ENCODE measurements at places on chromosomes 7 and 10.

GRCh38 chr10:84510121-84510520 lies 181.7 kb downstream of the CCSER2 start:
- DNase-seq, result no peak

GRCh38 chr10:15254808-15255648 lies 86.5 kb upstream of the NMT2 start:
- peak; percentile 21 for DNase-seq

DNA sequence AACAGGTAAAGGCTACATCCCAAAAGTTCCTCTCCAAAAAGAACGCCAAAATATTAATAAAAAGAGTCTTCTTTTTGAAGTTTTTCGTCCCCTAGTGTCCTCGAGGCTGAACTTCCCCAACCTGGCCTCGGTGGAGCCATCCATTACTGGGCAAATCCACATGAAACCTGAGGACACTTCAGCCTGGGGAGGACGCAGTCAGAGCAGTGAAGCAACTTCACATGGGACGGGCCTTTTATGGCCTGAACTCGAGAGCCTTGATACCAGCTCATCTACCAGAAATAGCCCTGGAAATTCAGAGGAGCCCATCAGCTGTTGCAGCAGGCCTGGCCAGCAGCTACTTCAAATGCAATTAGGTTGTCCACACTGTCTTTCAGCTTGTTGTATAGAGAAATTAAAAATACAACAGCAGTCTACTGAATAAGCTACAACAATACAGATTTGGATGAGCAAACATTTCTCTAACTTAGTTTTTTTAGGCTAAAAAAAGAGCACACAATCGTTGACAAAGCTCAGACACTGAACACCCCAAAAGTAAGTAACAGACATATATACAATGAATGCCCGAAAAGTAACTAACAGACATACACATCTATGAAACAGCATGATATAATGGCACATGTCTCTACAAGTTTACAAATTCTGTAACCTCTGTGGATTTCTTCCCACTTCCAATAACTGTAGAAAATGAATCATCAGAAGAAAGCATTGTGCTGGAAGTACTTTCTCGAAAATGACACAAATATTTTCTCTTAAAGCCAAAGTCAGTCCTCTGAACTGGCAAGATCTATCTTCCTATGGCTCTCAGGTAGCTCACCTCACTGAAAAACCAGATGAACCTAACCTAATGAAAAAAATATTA lies at the start of gene SVIL:
TSS of gene SVIL (minus strand) at position 208 of the 862 bp plus-strand sequence. CDS start 79,913 bp downstream, outside the sequence.
- no peak for DNase-seq

DNA sequence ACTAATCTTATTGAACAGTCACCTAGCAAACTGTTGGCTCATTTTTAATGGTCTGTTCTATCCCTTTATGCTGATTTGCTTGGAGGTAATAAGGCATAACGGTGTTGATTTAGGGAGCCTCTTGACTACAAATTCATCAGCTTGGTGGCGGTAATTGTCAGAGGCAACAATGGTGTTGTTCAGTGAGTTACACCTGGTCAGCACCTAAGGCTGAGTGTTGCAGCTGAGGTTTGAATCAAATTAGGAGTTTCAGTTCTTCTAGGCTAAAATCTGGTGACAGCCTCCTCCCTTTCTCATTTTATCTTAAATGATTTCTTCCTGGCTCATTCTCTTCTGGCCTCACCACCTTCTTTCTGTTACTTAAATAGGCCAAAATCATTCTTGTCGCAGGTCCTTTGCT lies 42.3 kb upstream of the SP8 start:
- DNase-seq, result no peak

DNA sequence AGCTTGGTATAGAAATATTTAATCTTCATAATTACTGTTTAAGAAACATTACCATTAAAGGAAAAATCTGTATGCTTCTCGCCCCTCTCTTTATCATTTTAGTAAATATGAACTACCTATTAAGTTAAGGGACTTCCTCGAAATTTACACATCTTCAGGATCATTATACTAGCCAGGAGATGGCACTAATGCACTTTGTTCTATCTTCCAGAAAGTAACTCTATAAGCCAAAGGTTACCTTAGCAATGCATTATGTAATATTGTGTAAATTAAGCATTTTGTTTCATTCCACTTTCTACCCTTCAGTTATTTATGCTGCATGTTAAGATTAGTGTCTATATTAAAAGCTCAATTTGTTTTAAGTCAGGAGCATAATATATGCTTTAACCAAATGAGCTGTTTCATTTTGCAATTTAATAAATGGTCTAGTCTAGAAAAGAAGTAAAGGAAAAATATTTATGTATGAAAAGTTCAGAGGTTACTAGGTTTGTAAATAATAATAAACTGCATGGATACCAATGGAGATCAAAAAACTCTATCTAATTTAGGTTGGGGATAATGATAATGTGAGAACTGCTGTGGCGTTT lies 128.5 kb downstream of the ANKRD7 start:
- no peak for DNase-seq

GRCh38 chr10:75099952-75100763 lies 11.3 kb upstream of the SAMD8 start:
- peak; percentile 77 for DNase-seq

DNA sequence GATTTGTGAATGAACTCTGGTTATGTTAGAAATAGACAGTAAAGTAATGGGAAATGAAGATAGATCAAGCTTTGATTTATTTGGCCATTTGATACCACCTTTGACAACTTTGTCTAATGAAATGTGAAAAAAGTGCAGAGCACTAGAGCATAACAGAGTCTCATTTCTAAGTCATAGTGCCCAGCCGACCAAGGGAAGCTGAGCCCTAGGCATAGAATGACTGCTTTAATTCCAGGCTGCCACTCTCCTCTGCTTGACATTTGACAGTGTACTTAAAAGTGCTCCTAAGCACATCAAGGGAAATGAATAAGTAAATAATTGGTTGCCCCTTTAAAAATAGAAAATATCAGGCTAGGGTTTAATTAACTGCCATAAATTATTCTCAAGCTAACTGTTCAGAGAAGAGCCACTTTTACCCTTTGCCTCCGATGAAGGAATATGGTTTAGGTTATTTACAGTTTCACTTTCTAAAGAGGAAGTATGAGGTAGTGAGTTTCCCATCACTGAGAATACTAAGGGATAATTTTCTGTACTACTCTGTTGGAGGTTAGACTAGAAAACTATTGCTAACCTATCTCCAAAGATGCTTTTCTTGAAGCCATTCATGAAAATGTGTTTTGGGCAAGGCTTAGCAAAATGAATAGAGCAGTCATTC lies 591.6 kb downstream of the REEP3 start:
- no peak for DNase-seq

- peak; percentile 30 for DNase-seq
Measured at GRCh38 chr7:135414850-135415439, 95.0 kb downstream of the CNOT4 start.

DNA sequence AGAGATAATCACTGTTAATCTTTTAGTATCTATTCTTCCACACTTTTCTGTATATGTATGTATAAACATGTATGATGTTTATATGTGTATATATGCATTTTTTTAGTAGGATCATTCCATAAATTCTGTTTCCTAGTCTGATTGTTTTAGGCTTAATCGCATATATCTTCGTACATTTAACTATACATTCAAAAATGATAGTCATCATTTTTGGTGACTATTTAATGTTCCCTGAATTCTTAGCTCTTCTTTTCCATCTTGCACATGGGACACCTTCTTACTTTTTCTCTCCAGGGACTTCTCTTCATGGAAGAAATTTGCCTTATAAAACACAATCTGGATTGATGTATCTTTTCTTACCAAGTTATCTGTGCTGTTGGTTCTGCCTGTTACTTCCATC lies 42.1 kb downstream of the ZNF277 start:
- DNase-seq, result no peak

GRCh38 chr7:15228831-15229230 lies 326.3 kb upstream of the DGKB start:
- no peak for DNase-seq

DNA sequence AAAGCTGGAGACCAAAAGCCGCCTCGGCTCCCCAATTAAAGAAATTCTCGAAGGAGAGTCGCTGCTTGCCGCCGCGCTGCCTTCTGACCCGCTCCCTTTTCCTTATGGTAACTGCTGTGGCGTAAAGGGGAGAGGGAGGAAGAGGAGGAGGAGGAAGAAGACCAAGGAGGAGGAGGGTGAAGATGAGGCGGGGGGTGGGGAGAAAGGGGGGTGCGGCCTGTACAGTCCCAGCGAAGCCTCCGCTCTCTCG lies 388 bp downstream of the CNOT4 start:
- no peak for DNase-seq

DNA sequence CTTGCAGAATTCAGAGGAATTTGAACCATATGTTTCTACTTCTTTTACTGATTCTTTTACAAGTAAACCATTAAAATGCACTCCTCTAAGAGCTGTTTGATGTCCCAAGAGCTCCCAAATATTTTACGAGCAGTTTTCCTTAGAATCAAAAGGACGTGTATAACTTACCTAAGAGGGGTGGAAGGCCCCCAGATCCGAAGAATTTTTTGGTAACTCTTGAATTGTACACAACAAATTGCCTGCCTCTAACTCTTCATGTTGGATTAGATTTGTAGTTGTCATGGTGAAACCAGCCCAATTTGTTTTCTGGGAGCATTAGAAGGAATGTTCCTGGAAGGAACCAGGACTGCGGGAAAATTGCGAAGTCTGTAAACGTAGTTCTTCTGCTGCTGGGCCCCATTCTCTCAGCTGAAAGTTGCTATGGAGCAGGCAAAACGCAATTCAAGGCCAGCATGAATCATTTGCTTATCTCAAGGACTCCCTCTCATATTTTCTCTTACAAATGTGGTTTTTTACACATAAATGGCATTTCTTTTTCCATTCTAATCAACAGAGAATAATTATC lies 124.8 kb upstream of the TMEM72 start:
- no peak for DNase-seq

- no peak for DNase-seq
Measured at GRCh38 chr10:103186128-103186527, 6.9 kb downstream of the NT5C2 start.

GRCh38 chr10:115653473-115653872 lies 560.3 kb downstream of the ATRNL1 start:
- DNase-seq, result no peak

DNA sequence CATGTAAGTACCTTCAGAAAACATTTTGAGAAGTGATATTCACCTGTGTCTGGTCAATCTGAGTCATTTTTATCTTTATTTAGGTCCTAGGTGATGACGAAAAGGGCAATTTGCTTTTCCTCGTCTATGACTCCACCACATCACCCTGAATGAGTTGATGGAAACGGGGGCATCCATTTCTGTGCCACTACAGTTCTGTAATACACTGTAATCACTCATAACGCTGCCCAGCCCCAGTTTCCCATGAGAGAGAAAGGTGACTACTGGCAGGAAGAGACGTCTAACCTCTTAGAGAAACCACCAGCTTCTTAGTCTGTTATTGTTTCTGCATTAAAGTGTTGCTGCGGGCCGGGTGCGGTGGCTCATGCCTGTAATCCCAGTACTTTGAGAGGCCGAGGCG lies 205.3 kb upstream of the MKLN1 start:
- DNase-seq, result no peak

DNA sequence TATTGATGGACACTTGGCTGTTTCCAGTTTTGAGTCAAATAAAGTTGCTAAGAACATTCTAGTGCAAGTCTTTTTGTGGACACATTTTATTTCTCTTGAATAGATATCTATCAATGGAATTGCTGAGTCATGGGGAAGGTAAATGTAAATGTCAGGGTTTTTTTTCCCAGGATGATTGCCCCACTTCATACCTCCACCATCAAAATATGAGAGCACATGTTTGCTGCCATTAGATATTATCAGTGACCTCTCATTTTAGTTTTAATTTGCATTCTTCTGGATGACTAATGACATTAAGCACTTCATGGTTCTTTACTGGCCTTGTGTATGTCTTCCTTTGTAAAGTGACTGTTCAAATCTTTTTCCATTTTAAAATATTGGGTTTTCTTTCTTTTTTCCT lies 45.7 kb downstream of the PAPSS2 start:
- DNase-seq, result no peak

DNA sequence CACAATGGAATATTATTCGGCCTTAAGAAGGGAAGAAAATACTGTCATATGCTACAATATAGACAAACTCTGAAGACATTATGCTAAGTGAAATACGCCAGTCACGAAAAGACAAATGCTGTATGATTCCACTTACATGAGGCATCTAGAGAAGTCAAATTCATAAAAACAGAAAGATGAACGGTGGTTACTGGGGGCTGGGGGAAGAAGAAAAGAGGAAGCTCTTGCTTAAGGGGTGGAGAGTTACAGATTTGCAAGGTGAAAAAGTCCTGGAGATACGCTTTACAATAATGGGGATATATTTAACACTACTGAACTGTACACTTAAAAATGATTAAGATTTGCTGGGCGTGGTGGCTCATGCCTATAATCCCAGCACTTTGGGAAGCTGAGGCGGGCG lies 49.0 kb downstream of the PSMC2 start:
- no peak for DNase-seq

- DNase-seq, result no peak
Measured at GRCh38 chr7:92763636-92764423, 72.5 kb downstream of the CDK6 start.

DNA sequence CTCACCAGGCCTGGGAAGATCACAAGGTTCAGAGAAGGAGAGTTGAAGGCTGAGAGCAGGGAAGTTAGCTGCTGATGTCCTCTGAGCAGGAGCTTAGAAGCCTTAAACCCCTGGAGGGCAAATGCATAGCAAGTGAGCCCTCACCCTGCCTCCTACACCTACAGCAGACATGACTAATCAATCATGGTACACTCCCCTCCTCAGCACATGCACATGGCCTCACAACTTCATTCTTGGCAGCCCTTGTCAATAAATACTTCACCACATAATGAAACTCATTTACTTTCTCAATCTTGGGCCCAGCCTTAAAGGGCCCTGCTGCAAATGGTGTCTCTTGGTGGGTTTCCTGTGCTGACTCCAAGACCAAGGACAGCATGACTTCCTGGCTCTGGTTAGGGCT lies 12.9 kb downstream of the MMRN2 start:
- no peak for DNase-seq

GRCh38 chr7:47418601-47419309 lies 163.2 kb downstream of the TNS3 start:
- no peak for DNase-seq

DNA sequence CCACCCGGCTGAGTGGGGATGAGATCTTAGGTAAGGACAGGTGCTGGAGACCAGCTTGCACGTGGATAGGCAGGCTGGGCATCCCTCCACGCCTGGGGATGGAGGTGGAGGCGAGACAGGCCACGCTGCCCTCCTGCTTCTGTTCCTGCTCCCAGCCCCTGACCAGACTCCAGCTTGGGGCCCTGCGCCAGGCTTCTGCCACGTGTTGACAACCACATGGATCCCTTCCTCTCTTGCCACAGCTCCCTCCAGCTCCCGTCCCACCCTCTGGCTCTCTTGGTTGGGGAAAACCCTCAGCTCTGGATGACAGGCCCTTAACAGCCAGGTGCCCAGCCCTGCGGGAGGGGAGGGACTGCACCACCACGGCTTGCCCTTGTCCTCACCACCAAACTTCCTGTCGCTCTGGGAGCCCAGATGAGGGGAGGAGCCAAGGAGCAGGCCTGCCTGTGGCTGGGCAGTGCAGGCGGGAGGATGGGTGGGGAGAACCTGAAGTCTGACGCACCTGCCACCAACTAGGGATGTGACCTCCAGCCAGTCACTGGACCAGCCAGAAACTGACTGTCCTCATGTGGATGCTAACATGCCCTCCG lies 36.0 kb downstream of the KCNH2 start:
- peak; percentile 70 for DNase-seq

- DNase-seq, result no peak
Measured at GRCh38 chr10:43093423-43094076, 16.7 kb downstream of the RET start.

- DNase-seq, result no peak
Measured at GRCh38 chr7:113764401-113765035, 154.3 kb downstream of the PPP1R3A start.
